ENCODE measurements at places on chromosomes 11 and 22.

DNA sequence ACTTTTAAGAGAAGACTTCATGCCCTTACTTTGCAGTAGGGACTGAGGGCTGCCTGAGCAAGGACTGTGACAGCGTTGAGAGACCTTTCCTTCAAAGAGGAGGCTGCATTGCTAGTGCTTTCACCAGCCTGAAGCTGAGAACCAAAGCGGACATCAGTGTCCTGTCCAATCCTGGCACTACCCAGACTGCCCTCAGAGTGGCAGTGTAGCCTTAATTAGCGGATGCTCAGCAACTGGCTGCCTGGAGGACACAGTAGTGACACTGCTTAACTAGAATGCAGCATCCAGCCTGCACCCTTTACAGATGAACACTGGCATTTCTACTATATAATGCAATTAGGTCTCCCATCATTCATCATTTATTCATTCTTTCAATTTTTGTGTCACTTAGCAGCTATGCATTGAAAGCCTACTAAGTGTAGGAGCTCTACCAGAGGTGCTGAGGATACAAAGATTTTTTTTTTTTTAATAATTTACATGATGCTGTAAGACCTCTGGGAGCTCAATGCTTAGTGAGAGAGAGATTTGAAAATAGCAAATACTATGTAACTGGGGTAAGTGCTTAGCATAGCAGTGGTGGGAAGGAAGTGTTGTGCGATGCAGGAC, 36.9 kb upstream of the SLC36A4 start:
- peak; percentile 76 for DNase-seq

- peak; percentile 69 for DNase-seq
These were observed 671 bp upstream of the PICALM start for GRCh38 chr11:86069408-86070101.

DNA sequence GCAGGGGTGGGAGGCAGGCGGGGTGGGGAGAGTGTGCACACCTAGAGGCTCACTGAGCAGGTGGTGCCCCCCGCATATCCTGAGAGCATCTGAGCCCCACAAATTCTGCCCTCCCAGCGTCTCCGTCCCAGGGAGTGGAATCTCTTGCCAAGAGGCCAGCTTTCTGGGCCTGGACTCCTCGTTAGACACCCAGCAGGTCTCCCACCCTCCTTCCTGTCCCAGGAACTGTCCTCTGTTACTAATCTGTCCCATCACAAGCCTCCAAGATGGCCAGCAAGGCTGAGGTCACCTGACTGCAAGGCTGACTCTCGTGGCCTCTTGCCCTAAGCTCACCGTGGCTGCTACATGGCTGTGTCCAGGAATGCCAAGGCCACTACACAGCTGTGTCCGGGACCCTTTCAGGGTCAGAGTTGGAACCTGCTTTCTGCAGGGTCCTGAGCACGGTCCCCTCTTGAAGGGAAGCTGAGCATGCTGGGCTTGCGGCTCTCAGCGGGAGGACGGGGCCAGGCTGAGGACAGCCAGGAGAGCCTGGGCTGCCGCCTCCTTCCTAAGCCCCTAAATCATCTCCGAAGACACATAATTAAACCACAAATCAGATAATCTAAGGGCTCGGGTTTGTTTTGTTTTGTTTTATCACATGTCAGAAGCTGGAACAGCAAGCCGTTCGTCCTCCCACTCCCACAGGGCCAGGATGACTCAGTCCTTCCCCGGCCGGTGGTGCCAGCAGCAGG, 1327.3 kb downstream of the TBC1D22A start:
- DNase-seq = peak; percentile 78

DNA sequence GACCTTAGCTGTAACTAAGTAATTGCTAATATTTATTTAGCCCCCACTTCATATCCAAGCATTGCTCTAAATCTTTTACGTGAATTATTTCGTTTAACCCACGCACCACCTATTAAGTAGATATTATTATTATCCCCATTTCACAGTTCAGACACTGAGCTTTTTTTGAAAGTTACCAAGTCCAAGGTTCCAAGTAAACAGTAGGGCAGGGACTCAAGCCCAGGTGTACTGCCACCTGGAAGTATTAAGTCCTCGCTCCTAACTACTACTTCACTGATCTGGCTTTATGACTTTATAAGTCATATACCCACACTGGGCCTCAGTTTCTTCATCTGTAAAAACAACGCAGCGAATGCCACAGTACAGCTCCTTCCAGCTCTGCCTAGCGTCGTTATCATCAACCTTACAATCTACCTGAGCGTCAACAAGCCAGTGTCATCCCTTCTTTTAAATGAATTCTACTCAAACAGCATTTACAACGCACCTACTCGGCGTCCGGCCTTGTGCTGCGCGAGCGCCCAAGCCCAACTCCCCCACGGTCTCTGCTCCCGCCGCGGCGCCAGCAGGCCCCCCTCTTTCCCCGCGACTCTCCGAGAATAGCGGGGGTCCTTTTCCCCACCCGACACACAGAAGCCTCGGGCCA, 624 bp downstream of the TMEM41B start:
- peak; percentile 15 for DNase-seq

DNA sequence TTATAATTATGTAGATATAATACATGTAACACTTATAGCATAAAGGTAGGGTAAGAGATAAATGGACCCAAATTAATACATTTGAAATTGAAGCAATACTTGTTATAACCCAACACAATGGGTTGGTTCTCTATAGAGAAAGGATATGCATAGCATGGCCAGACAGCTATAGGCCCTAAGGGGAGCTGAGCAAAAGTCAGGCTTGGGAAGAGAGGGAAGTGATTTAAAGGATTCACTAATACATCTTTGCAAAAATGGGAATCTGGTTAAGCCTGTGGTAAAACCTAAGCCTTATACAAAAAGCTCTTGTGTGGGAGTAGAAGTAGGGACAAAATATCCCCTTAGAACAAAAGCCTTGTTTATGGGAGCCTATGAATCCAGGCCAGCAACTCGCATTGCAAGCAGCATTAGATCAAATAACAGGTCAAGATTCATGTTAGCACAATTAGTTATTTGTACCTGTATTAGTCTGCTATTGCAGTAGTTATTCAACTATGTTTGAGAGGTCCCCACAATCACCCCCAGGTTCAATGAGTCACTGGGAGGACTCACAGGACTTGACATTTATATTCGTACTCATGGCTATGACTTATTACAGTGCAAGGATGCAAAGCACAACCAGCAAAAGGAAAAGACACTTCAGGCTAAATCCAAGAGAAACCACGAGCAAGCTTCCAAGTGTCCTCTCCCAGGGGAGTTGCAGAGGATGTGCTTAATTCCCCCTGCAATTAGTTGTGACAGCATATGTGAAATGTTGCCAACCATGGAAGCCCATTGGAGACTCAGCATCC, 144.7 kb upstream of the LMO1 start:
- no peak for DNase-seq

- peak; percentile 78 for DNase-seq
These were observed at the start of gene LZTR1 for GRCh38 chr22:20981787-20982562. Gene LZTR1, plus strand, starts transcription at chr22:20982297. Its CDS starts 75 bp downstream, at chr22:20982372.

DNA sequence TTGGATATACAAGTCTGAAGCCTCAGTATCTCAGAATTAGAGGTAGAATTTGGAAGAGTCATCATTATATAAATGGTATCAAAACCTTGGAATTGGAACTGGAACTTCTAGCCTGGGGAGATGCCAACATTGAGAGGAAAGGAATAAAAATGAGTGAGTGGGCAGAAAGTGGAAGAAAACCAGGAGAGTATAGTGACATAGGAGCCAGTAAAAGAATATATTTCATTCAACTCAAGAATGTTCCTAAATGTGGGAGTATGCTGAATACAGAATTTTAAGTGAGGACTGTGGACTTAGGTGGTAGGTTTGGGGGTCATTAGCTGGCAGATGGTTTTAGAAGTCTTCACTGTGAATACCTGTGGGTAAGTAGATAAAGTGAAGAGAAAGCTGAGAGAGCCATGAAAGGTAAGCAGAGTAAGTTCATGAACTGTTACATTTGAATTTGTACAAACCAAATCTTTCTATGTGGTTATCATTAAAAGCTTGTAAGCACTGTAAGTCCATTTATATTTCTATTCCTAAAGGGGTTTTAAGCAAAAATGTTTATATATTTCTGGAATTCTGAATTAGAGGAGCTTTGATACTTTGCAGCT, 60.2 kb downstream of the PDHX start:
- no peak for DNase-seq

GRCh38 chr11:77672264-77672663, 34.7 kb upstream of the CLNS1A start:
- DNase-seq = no peak

- no peak for DNase-seq
These were observed 89.5 kb downstream of the TRIM44 start for GRCh38 chr11:35752115-35752514.

GRCh38 chr11:33362051-33362910, 105.1 kb downstream of the HIPK3 start:
- DNase-seq = peak; percentile 53

DNA sequence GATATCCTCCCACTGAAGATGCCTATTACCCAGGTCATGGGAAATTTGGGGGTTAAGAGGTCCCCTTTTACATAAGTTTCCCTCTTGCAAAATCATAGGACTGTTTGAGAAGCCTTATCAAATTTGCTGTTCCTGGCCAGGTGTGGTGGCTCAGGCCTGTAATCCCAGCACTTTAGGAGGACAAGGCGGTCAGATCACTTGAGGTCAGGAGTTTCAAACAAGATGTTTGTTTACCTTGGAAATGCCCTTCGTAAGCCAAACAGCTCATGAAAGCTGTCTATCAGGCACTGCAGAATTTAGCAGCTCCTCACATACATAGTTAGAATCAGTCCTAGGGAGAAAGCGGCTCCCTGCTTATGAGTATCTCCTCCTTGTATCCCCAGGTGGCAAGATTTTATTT, 4.9 kb upstream of the EI24 start:
- DNase-seq = no peak
